T-helper 17 cell (primary cell): ENCODE measurements at places on chromosomes 12 and 14.

GRCh38 chr12:53427905-53428594 is 4.4 kb downstream of the AMHR2 start:
- no peak for DNase-seq

- no peak for DNase-seq
Measured at GRCh38 chr12:122508163-122508562, 7.4 kb upstream of the ZCCHC8 start.

DNA sequence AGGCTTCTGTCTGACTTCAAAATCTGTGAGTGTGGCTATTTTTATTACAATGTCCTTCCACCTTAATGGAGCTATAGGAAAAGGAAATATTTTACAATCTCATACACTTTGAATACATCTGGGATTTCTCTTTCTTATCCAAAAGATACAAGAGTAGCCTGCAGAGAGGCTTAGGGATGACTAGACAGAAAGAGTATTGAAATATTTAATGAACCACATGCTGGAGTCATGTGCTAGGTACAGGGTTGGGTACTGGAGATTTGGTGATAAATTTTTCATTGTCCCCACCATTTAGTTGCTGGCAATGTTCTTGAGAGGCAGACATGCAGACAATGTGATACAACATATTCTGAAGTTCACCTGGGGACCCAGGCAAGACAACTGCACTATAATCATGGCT is 126.0 kb downstream of the PPFIA2 start:
- no peak for DNase-seq

DNA sequence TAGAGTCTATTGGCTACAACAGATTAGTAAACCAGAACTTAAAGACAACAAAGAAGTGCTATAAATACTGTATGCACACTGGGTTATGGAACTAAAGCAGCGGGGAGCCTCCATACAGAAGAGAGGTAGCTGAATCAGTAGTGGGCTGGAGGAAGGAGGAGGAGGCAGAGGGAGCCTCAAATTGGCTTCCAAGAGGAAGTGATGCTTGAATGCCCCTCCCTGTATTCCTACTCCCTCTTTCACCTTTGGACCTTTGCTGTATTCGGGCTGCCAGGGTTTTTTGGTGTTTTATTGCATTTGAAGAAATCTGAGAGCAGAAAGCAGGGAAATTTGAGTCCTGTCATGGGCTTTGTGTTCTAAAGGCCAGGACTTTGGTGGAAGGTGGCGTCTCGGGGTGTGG is 104.0 kb upstream of the PTPRB start:
- no peak for DNase-seq

GRCh38 chr12:132560614-132561426 is 49.6 kb downstream of the LRCOL1 start:
- peak; percentile 64 for DNase-seq

- DNase-seq = no peak
Measured at GRCh38 chr12:51401486-51401885, 10.3 kb upstream of the GALNT6 start.

GRCh38 chr12:89250636-89251035 is 101.7 kb downstream of the DUSP6 start:
- DNase-seq = no peak

GRCh38 chr12:102933168-102933567 is 16.1 kb upstream of the PAH start:
- no peak for DNase-seq

DNA sequence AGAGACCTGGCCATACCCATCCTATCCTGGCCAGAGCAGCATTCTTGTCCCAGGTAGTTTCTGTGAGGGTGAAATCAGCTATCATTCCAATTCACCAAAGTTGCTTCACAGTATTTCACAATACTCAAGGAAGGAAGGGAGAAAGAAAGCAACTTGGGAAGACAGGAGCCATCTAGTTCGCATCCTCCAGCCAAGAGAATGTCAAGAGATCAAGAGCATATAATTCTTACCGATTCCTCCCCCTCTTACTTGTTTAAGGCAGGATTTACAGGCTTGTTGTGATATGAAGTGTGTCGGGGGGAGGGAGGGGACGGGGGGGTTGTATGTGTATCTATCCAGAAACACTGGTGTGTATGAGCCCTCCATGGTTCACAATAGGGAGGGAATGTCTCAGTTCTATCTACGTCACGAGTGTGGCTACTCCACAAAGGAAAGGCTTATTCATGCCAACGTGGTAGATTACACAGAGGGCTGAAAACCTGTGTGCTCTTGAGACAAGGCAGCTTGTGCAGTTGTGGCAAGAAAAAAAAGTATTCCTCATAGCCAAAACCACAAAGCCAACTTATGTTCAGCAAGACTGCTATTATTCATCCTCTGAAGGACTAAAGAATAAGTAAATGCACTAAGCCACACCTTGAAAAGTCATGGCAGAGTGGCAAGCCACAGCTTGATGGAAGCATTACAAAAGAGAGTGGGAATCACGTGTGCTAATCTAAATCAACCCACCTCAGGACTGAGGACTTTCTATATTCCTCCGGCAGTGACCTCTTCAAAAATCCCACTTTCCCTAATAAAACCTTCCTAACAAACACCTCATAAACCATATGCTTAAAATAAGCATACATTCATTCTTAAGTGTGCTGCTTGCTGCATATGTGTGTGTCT is 35.0 kb downstream of the CORO1C start:
- no peak for DNase-seq

- no peak for DNase-seq
Measured at GRCh38 chr12:42291680-42292079, 34.2 kb downstream of the ZCRB1 start.

DNA sequence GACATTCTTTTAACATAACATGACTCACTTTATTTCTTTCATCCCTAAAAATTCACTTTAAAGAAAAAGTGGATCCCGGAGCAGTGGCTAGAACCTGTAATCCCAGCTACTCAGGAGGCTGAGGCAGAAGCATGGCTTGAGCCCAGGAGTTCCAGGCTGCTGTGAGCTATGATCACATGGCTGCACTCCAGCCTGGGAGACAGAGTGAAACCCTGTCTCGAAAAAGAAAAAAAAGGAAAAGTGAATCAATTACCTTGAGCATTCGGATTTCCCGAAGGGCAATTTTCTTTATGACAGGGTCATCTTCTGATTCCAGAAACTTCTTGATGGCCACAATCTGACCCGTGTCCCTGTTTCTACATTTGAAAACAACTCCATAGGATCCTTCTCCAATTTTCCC is 1.2 kb downstream of the CDKL1 start:
- DNase-seq = no peak

DNA sequence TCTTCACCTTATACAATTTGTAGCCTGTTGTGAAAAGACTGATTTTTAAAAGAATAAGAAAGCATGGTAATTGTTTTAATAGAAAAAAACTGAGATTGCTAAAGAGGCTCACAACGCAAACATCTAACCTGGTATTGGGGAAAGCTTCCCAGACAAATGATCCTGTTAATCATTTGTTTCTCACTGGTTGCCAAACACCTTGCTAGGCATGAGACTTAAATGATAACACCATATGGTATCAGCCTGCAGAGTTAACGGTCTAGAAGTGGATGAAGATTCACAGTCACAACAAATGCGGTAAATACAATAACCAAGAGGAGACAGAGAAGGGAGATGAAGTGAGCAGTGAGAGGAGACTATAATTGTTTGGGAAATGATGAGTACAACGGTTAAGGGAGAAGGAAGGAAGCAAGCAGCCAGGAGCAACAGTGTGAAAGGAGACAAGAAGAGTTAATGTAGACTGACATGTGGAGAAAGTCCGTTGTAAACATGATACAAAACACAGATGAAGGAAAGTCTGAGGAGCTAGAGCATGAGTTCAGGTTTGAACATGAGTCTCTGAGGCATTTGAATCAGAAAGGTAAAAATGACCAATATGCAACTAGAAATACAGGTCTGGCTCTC is 19.8 kb downstream of the GXYLT1 start:
- DNase-seq = no peak

- DNase-seq = no peak
Measured at GRCh38 chr14:29928117-29928640, 532 bp upstream of the PRKD1 start.

DNA sequence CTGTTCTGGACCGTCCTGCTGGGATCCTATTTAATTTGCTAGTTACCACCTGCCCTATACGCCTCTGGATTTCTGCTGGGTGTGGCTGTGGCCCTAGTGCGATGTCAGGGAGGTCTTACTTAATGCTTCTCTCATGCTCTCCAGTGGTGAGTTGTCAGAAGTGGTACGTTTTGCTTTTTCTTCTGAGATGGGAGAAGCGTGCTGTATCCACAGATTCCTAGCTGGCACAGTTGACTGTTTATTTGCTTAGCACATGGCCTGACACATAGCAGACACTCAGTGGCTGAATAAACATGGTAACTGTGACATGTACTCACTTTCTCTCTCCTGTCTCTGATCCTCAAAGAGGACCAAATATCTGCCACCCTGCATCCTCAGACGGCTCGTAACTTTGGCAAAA is 107.3 kb downstream of the CACNA1C start:
- no peak for DNase-seq

GRCh38 chr14:88452231-88452630 is 66.8 kb downstream of the SPATA7 start:
- no peak for DNase-seq

DNA sequence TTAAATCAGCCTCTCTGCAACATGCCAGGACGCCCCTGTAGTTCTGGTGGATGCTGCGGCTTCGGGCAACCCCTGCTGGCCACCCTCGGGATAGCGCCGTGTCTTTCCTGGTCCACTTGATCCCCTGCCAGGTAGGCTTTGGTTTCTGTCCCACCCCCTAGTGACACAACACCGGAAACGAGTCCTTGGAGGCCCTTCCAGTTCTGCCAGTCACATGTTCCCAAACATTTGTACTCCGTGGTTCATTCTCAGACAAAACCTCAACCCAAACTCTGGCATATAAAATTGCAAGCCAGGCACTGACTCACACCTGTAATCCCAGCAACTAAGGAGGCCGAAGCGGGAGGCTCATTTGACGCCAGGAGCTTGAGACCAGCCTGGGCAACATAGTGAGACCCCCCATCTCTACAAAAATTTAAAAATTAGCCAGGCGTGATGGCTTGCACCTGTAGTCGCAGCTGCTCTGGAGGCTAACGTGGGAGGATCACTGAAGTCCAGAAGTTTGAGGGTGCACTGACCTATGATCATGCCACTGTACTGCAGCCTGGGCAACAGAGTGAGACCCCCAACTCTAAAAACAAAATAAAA is 37.0 kb downstream of the RASAL1 start:
- peak; percentile 56 for DNase-seq

DNA sequence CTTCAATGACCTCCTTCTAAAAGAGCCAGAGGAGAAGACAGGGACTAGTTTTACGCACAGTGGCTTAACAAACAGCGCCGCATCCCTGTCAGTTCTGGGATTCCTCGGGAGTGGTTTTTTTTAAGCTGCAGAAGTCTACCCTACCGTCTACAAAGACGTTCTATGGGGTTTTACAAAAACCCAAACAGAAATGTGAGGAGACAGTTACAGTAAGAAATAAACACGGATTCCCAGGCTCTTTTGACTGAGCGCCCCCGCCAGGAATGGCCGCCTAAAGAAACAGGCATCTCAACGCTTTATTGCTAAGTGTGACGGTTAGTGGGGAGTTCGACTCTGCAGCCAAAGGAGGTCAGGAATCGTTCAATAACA is 484 bp downstream of the ALKBH1 start:
- DNase-seq = no peak

DNA sequence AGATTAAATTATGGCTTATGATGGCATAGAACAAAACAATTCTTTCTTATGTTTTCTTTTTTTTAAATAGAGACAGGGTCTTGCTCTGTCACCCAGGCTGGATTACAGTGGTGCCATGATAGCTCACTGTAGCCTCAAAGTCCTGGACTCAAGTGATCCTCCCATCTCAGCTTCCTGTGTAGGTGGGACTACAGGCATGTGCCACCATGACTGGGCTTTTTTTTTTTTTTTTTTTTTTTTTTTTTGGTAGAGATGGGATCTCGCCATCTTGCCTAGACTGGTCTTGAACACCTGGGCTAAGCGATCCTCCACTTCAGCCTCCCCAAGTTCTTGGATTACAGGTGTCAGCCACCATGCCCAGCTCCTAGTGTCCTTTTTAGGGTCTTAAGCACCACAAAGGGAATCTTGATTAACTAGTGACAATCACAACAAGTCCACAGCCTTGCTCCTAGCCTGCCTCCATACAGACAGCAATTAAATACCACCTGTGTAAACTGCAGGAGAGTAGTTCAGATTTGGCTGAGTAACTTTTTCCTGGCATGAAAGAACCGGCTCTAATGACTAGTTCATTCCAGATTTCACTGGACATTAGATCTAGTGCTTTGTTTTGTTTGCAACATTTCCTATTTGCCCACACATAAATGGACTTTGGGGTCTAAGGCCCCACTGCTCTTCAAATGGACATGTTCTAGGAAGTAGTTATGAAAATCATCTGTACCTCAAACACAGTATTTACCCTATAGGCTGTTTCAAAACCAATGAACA is 61.6 kb downstream of the SH2B3 start:
- DNase-seq = no peak

DNA sequence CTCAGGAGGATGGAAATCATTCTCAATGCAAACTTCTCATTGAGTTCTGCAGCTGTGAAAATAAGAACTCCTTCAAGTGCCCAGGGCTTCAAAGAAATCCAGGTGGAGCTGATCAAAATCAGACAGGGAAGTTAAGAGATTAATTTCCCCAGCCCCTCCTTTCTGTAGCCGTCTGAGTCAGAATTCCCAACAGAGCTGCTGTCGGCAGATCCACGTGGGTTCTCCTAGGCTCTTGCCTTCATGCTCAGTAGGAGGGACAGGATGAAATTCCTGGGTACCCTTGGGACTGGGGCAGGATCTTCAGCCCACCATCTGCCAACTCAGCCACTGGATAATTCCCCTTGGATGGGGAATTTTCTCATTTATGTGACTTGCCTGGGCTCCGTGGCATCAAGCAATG is 13.3 kb downstream of the TGFB3 start:
- no peak for DNase-seq

DNA sequence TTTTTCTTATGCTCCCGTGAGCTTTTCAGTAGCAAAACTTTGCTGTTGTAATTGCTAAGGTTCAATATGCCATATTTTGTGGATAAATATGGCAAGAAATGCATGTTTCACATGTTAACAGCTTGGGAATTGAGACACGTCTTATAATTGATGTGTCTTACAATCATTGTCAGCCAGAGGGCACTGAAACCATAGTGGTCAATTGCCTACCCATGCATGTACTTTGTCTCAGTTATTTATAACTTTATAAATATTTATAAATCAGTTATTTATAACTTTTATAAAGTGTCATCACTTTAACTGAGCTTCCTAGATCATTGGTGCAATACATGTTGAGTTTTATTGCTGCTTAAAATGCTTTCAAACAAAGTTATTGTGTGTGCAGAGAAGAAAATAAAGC is 82.0 kb downstream of the CATSPERB start:
- DNase-seq = no peak

GRCh38 chr14:100741966-100742365 is 15.3 kb downstream of the DLK1 start:
- no peak for DNase-seq

DNA sequence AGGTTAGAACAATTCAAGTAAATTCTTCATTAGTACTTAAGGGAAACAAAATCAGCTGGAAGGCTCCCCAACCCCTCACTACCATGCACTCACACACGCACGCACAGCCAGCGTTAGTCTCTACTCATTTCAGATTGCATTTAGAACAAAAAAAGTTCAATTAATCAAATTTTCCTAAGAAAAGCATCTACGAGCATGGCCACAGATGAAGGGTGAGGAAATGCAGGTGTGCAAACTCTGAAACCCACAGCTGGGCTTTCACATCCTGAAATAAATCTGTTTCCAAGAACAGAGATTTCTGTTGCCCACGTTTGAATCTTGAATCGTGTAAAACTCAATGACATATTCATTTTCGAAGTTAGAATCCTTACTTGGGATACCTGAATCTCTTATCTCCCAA is 62.6 kb downstream of the SEL1L start:
- DNase-seq = no peak

- no peak for DNase-seq
Measured at GRCh38 chr12:44357494-44357893, 518.6 kb downstream of the NELL2 start.
